ENCODE measurements at places on chromosomes 13 and 19. TPM values are rescaled to one million over a fixed set of nuclear protein-coding genes. Genes with fewer than 3 reads are reported as not detected.
A peak's percentile ranks its signal among the peaks of the same experiment; 100 is the strongest.

LRCH1 gene
- 18.0 TPM for total RNA-seq

C1QTNF9B gene
- total RNA-seq, result not detected

EHD2 gene
- 190 TPM for total RNA-seq

PLVAP gene
- 29.1 TPM for total RNA-seq

STXBP2 gene
- total RNA-seq, result 248 TPM

C5AR1 gene
- 81.2 TPM for total RNA-seq

DNA sequence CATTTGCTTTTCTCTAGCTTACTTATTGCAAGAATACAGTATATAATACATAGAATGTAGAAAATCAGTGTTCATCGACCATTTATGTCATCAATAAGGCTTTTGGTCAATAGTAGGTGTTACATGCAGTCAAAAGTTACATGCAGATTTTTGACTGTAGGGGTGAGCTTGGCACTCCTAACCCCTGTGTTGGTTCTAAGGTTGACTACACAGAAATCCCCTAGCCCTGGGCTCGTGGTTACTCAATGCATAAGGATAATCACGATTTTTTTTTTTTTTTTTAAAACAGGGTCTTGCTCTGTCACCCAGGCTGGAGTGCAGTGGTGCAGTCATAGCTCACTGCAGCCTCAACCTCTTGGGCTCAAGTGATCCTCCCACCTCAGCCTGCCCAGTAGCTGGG lies 4.0 kb upstream of the NWD1 start:
- no peak for DNase-seq

GRCh38 chr13:95497381-95497807 lies 55.1 kb upstream of the CLDN10 start:
- peak; percentile 32 for DNase-seq

DNA sequence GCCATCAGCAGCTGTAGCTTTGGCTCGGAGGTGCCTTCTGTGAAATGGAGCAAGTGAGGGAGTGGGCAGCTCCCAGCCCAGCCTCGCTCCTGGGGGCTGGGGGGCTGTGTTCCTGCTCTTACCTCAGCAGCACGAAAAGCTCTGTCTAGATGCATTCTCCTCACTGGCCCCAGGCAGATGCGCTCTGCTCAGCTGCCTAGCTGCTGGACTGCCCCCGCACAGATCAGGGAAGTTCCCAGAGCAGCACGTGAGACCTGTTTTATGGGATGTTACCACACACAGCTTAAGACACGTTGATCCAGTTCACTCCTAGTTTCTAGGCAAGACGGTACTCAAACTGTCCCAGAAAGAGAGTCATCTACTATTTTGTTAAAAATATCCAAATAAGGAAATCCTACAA lies 13.6 kb downstream of the LCP1 start:
- DNase-seq, result no peak

DNA sequence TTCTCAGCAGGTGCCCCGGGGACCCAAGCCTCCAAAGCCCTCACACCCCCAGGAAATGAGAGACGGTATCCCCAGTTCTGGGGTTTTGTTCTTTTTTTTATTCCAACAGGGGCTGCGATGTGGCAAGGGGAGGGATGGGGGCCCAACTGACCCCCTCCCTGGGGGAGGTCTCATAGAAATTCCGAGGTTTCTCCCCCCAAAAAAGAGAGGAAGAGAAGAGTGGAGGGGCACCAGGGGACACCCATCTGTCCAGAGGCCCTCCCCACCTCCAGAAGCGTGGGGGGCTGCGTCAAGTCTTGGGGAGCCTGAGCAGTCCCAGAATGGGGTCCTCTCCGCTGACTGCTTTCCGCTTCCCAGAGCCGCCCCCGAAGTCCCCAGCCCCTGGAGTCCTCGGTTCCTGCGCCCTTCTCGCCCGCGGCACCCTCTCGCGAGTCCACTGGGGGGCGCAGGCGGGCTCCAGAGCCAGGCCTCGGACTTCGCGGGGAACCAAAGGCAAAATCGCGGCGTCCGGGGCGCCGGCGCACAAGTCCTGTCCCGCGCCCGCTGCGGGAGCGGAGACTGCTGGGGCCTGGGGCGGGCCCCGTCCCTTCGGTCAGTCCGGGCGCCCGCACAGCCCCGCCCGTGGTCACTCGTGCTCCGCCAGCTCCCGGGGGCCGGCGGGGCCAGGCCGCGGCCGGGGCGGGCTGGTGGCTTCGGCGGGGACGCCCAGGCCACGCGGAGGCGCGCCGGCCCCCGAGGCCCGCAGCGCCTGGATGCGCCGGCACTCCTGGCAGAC lies 4.4 kb upstream of the ATP1A3 start:
- peak; percentile 34 for DNase-seq
